ENCODE measurements at places on chromosomes 7 and 10.

- ATAC-seq: no peak
Observed at GRCh38 chr7:142762104-142762503, 8.7 kb upstream of the PRSS2 start.

- ATAC-seq: no peak
Observed at GRCh38 chr7:69885431-69885830, 287.2 kb downstream of the AUTS2 start.

DNA sequence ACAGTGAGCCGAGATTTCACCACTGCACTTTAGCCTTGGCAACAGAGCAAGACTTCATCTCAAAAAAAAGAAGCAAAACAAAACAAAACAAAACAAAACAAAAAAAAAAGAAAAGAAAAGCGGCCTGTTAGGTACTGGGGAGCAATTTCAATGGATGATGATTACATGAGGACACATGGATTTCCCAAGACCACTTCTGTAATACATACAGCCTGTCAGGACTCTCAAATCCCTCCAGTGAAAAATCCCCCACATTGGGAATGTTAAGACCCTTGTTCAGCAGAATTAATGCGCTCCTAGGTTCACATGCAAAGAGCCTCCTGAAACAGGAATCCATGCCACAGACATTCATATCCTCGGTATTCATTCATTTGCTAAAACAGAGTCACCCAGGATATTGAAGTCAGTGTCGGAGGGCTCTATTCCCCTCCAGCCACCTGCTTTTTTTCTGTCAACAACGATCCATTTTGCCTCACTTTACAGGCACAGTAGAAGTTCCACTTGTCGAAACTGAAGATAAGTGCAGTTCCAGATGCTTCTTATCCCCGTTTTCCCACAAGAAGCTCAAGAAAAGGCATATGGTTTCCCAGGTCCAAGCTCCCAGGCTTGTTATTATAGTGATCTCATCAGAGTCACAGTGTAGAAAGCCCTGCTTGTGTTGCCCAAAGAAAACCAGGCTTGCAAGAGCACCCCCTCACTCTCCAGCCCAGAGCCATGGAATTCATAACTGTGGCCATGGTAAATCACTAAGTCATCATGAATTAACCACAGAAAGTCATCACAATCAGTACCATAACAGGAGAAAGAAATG is 20.2 kb downstream of the SLC16A12 start:
- ATAC-seq: peak; percentile 94

DNA sequence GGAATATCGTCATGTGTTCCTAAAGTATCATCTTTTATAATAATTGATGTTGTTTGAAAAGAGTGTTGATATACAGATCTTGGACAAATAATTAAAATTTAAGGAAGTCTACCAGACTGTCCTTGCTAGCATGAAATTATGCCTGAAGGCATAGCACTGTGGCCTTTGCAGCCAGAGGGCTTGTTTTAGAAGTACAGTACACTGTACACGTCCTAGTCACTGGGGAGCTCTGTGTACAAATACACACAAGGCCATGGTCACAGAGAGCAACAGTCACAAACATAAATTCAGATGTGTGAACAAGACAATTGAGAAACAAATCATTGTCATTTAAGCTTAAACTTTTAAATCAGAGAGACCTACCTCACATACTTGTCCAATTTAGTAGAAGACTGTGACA is 133.0 kb downstream of the KIAA1217 start:
- no peak for ATAC-seq

- no peak for ATAC-seq
Observed at GRCh38 chr7:157399086-157399687, 62.4 kb downstream of the DNAJB6 start.

- no peak for ATAC-seq
Observed at GRCh38 chr10:664301-664700, 25.2 kb downstream of the DIP2C start.

GRCh38 chr7:2010551-2011265 is 222.0 kb downstream of the MAD1L1 start:
- ATAC-seq: no peak

Data from SK-N-SH treated with all-trans-retinoic acid at 6 μM for 48 hours (cell line).